Activated T-helper 1 cell treated with anti-CD3 and anti-CD28 coated beads, Interleukin-12 subunit alpha, Interleukin-12 subunit beta, Interleukin-2, Interleukin-4 antibody, amounts not matched to agents 30 ng/mL and 10 ng/mL and 1 ng/mL, durations not matched to agents 14 hours and 24 hours and 36 hours (primary cell): ENCODE measurements at places on chromosomes 2 and 18. TPM values are rescaled to one million over a fixed set of nuclear protein-coding genes. Genes with fewer than 3 reads are reported as not detected.

DNA sequence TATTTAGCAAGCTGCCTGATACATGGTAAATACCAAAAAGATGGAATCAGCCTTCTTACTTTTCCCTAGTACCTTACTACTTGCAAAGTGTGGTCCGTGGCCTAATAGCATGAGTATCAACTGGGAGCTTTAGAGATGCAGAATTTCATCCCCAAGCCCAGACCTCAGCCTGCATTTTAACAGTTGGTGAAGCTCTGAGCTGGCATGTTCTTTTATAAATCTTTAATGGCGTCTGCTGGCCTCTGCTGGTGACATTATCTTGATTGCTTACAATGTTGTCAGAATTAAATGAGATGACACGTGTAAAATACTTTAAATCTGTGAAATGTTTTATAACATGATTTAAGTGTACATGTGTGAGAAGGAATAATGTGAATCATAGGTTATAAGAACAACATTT, 115.1 kb upstream of the NOSTRIN start:
- H3K4me1 ChIP-seq = peaks cover 15% of the 10 kb centered on the region
- DNase-seq = no peak
- H3K27ac ChIP-seq = no peak overlapping the region
- no peaks in the 10 kb centered on the region for H3K27me3 ChIP-seq

DNA sequence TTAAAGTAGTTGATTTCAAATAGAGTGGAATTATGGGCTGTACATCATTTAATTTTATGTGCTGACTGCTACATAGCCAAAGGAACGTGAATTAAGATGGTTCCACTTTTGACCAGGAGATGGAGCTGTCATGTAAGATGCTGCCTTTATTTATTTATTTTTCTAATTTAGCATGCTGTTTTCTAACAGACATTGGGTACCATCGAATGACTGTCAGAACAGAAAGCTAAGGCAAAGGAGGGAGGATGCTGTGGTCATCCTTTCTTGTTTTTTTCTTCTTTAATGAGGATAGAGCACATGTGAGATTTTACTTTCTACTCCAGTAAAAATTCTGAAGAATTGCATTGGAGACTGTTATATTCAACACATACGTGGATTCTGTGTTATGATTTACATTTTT, at the start of gene SCN2A:
TSS of gene SCN2A (plus strand) at position 185 of the 400 bp plus-strand sequence. CDS start 56,410 bp downstream, outside the sequence.
- no peak within 1 kb of the TSS for H3K27ac ChIP-seq
- H3K4me1 ChIP-seq = no peaks in the 10 kb centered on the region
- no peak for DNase-seq
- H3K27me3 ChIP-seq = no peaks in the 10 kb centered on the region

- no peak overlapping the region for H3K4me3 ChIP-seq
- H3K4me1 ChIP-seq = no peaks in the 10 kb centered on the region
- no peak overlapping the region for H3K27ac ChIP-seq
- no peaks in the 10 kb centered on the region for H3K36me3 ChIP-seq
- H3K27me3 ChIP-seq = no peaks in the 10 kb centered on the region
These were observed 95.6 kb upstream of the CTDP1 start for GRCh38 chr18:79583984-79584401.

The KCNK3 gene
- total RNA-seq = not detected in 2 replicates

The NAGK gene
- 75.2 and 83.2 TPM in 2 replicates for total RNA-seq

DNA sequence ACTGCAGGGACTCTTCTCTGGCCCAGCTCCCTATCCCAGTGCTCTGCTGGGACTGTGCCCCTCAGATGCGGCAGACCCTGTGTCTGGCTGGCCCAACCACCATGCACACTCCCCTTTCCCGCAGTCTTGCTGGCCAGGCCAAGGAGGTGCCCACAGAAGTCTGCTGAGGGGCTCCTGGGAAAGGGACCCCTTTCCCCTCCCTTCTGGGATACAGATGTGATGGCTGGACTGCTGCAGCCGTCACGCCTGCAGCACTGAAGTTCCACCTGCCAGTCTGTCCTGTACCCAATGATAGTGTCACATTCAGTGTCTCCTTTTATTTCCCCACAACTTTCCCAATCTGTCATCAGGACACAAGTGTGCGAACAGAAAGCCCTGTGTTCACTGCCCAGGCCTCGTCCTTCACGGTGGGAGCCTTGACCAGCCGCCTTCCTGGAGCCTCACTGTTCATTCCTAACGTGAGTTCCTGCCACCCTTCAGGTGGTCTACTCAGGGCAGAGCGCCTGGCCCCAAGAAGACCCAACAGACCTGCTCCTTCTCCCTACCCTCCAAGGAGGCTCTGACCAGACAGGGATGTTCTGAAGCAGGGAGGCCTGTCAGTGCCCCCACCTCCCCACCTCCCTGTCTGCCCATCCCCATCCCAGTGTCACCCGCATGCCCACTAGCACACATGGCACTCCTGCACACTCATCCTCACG, 47.1 kb downstream of the ANKMY1 start:
- no peak overlapping the region for H3K4me3 ChIP-seq
- no peak for DNase-seq
- no peak overlapping the region for H3K27ac ChIP-seq
- H3K27me3 ChIP-seq = no peaks in the 10 kb centered on the region
- peaks cover 9% of the 10 kb centered on the region for H3K4me1 ChIP-seq

The DUSP19 gene
- 1.0 and 1.7 TPM in 2 replicates for total RNA-seq

The ITPRIPL1 gene
- total RNA-seq = 52.1 and 54.5 TPM in 2 replicates

GRCh38 chr2:3266925-3267867, 110.4 kb downstream of the EIPR1 start:
- no peaks in the 10 kb centered on the region for H3K27me3 ChIP-seq
- no peak for DNase-seq
- no peaks in the 10 kb centered on the region for H3K4me1 ChIP-seq
- peaks cover 7% of the 10 kb centered on the region for H3K36me3 ChIP-seq
- H3K27ac ChIP-seq = no peak overlapping the region

The HOXD12 gene
- not detected in 2 replicates for total RNA-seq

DNA sequence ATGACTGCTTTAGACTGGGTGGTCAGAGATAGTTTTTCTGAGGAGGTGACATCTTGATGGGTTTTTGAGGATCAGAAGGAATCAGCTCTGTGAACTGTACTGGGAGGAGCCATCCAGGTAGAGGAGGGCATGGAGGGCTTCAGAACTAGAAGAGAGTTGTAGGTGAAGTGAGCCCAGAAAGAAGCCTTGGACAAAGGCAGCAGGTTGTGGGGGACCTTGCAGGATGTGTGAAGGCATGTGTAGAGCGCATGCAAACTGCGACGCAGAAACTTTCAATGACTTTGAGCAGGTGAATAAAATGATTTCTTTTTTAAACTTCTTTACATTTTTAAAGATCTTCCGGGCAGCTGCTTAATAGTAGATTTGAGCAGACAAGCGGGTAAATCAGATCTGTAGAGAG, 83.9 kb upstream of the SIX2 start:
- H3K4me3 ChIP-seq = no peak overlapping the region
- H3K36me3 ChIP-seq = no peaks in the 10 kb centered on the region
- H3K4me1 ChIP-seq = no peaks in the 10 kb centered on the region
- H3K27me3 ChIP-seq = peaks cover 17% of the 10 kb centered on the region

The USP14 gene
- total RNA-seq = 95.3 and 99.6 TPM in 2 replicates

DNA sequence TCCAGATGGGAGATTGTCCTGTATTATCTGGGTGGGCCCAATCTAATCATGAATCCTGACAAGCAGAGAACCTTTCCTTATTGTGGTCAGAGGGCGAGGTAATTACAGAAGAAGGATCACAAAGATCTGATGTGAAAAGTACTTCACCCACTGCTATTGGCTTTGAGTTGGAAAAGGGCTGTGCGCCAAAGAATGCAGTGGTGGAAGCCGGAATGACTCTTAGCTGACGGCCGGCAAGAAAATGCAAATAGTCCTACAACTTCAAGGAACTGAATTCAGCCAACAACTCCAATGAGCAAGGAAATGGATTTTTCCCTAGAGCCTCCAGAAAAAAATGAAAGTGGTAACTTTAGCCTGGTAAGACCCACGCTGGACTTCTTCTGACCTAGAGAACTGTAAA, 67.3 kb downstream of the CTNNA2 start:
- H3K36me3 ChIP-seq = no peaks in the 10 kb centered on the region
- DNase-seq = no peak
- H3K4me1 ChIP-seq = no peaks in the 10 kb centered on the region
- H3K4me3 ChIP-seq = no peak overlapping the region
- H3K27me3 ChIP-seq = no peaks in the 10 kb centered on the region

DNA sequence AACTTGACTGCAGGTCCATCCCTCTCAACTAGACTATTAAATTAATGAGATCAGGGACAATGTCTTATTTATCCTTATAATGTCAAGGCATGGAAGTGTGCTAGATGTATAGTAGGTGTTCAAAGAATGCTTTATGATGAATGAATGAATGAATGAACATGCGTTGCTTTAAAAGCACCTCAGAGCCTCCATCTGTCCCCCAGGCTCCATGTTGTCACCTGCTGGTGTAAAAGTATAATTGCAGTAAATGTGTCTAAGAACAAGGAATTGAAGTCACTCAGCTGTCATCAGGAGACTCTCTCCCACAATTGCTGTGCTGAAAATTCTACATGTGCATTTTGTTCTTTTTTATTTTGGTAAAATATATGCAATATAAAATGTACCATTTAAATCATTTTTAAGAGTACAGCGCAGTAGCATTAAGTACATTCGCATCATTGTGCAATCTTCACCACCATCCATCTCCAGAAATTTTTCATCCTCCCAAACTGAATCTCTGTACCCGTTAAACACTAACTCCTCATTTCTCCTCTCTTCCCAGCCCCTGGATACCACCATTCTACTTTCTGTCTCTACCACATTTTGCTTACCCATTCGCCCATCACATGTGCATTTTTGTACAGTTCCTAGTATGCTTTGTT, 52.6 kb downstream of the GNAL start:
- H3K27me3 ChIP-seq = peaks cover 23% of the 10 kb centered on the region
- no peak overlapping the region for H3K4me3 ChIP-seq
- H3K36me3 ChIP-seq = no peaks in the 10 kb centered on the region
- H3K4me1 ChIP-seq = no peaks in the 10 kb centered on the region
- no peak overlapping the region for H3K27ac ChIP-seq
- no peak for DNase-seq

- H3K4me3 ChIP-seq = no peak overlapping the region
- peaks cover 6% of the 10 kb centered on the region for H3K27me3 ChIP-seq
- peak overlapping the region; percentile 72 for H3K27ac ChIP-seq
These were observed 7.5 kb upstream of the YPEL5 start for GRCh38 chr2:30139131-30139870.

- H3K27me3 ChIP-seq = no peaks in the 10 kb centered on the region
- no peak overlapping the region for H3K27ac ChIP-seq
- H3K4me1 ChIP-seq = no peaks in the 10 kb centered on the region
- H3K4me3 ChIP-seq = no peak overlapping the region
- no peak for DNase-seq
- no peaks in the 10 kb centered on the region for H3K36me3 ChIP-seq
These were observed 1101.4 kb downstream of the CBLN2 start for GRCh38 chr18:71442731-71443141.

The RESP18 gene
- not detected in 2 replicates for total RNA-seq

DNA sequence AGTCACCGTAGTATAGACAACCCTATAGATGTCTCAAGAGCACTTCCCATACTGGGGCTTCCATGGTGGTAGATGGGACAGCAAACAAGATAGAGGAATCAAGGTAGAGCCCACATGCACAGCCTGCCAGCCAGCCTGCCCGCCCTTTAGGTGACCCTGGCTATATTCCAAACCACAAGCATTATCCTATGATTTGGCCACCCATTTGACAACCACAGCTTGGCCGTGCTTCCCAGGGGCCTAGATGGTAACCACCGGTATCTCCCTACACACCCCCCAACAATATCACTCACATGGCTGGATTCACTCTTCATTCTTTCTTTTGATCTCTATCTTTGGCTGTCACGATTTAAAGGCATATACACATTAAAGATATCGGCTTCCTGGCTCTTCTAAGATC, 85.3 kb downstream of the CDK15 start:
- no peak for DNase-seq
- H3K36me3 ChIP-seq = no peaks in the 10 kb centered on the region
- no peak overlapping the region for H3K4me3 ChIP-seq

- peaks cover 13% of the 10 kb centered on the region for H3K27me3 ChIP-seq
- H3K36me3 ChIP-seq = no peaks in the 10 kb centered on the region
- peaks cover 11% of the 10 kb centered on the region for H3K4me1 ChIP-seq
- no peak overlapping the region for H3K4me3 ChIP-seq
- no peak overlapping the region for H3K27ac ChIP-seq
These were observed 3.7 kb downstream of the IL1RL2 start for GRCh38 chr2:102190430-102191107.

The UGT1A3 gene
- total RNA-seq = not detected in 2 replicates

The NDC80 gene
- 41.2 and 42.6 TPM in 2 replicates for total RNA-seq

The SOX11 gene
- total RNA-seq = not detected in 2 replicates

- H3K27me3 ChIP-seq = peaks cover 4% of the 10 kb centered on the region
- H3K27ac ChIP-seq = no peak overlapping the region
- H3K4me3 ChIP-seq = no peak overlapping the region
- DNase-seq = no peak
- H3K36me3 ChIP-seq = no peaks in the 10 kb centered on the region
- no peaks in the 10 kb centered on the region for H3K4me1 ChIP-seq
These were observed 125.3 kb upstream of the GPC1 start for GRCh38 chr2:240310201-240310600.

The ANKRD62 gene
- not detected in 2 replicates for total RNA-seq
